ENCODE measurements at places on chromosomes 6 and 20.

DNA sequence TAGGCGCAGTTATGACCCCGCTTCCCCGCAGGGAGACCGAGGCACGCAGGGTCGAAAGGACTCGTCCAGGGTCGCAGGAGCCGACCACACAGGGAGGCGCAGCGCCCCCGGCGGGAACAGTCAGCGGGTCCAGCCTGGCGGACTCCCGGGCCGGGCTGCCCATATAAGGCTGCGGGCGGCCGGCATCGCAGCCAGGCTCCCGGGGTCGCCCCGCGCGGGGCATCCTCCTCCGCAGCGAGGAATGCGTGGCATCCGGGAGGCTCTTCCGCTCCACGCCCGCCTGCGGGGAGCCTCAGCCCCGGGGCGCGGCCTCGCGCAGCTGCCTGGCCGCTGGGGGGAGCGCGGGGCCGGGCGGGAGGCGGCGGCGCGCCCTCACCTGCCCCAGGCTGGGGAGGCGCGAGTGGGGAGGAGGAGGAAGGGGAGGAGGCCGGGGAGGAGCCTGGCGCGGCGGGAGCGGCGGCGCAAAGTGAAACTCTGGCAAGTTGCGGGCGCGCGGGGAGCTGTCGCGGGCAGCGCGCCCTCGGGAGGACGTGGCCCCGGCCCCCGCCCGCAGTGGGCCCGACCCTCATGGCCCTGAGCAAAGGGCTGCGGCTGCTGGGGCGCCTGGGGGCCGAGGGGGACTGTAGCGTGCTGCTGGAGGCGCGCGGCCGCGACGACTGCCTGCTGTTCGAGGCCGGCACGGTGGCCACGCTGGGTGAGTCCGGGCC, at the start of gene SYNJ2:
SYNJ2 (plus strand) TSS at position 469 of the 707 bp plus-strand sequence; CDS start at position 568, 99 bp downstream.
- DNase-seq = peak; percentile 22

DNA sequence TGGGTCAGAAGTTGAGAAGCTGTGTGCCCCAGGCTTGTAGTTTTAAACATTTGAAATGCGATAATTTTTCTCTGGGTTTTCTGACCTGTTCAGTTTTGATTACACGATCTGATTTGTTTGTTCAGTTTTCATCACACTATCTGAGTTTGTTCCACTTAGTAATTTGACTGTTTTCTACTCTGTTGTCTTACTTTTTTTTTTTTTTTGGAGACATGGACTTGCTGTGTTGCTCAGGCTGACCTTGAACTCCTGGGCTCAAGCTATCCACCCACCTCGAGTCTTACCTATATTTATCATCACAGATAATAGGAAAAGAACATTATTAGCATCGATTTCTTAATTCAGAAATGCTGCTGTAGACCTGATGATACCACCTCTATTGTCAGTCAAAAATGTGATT, 379.1 kb downstream of the UTRN start:
- no peak for DNase-seq

GRCh38 chr6:149646599-149646998, 1.9 kb downstream of the KATNA1 start:
- no peak for DNase-seq

GRCh38 chr20:63292292-63292701, 689 bp upstream of the COL20A1 start:
- DNase-seq = no peak

- no peak for DNase-seq
Observed at GRCh38 chr20:25269833-25270170, 21.9 kb downstream of the PYGB start.

- peak; percentile 49 for DNase-seq
Observed at GRCh38 chr6:155050311-155050710, 55.2 kb downstream of the TIAM2 start.

GRCh38 chr20:3121271-3121911, 36.9 kb upstream of the AVP start:
- no peak for DNase-seq

DNA sequence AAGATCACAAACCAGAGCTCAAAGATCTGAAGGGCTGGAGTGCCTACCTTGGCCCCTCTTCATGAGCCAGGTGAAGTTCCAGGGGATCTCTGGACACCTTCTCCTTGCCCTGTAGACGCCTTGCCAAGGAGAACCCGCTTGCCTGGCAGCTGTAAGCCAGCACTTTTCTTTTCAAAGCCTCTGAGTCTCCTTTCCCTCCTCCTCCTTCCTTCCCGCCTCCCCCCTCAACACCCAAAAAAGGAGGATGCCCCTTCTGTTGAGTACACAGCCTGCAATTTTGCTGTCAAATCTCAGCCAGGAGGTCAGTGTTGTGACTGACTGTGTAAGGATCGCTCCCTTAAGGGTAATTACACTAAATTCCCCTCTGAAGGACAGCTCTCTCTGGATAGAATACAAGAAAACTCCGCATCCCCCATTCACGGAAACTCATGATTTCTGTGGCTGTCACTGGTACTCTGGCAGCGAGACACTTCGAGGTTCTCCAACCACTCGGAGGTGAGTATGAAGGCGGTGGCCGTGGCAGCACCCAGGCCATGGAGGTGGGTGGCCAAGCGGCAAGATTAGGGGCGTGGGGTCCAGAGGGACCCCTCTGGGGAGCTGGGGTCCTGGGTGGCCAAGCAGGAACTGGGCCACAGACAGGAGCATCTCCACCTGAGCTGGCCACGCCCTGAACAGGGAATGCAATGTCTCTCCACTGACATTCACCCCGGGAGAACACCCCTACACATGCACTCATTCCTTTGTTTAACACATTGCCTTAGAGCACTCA, 23.2 kb upstream of the FOXP4 start:
- no peak for DNase-seq

DNA sequence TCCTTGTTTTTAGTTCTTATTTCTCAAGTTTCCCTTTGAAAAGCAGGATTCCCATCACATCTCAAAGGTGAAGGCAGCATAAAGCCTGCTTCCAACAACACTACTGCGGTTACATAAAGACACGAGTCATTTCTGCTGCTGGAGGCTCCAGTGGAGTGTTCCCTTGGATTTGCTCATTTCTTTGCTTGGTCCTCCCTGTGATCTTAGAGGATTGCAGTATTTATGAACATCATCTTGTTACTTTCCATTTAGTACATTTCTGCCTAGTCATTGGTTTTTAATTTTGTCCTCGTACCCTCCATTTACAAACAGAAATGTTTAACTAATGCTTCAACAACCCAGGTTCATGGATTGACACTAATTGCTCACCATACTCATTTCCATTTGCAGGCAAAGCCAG, 298.8 kb downstream of the ZNF217 start:
- DNase-seq = no peak

DNA sequence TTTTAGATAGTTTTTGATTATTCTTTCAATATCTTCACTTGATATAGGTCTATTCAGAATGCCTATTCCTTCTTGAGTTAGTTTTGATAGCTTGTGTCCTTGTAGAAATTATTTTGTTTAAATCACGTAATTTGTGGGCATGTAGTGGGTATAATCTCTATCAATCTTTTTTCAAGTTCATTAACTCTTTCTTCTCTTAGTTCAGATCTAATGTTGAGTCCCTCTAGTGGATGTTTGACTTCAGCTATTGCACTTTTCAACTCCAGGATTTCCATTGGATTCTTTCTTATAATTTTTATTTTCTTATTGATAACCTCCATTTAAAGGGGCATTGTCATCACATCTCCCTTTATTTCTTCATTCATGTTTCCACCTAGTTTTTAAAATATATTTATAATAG, 135.6 kb downstream of the COL12A1 start:
- no peak for DNase-seq

DNA sequence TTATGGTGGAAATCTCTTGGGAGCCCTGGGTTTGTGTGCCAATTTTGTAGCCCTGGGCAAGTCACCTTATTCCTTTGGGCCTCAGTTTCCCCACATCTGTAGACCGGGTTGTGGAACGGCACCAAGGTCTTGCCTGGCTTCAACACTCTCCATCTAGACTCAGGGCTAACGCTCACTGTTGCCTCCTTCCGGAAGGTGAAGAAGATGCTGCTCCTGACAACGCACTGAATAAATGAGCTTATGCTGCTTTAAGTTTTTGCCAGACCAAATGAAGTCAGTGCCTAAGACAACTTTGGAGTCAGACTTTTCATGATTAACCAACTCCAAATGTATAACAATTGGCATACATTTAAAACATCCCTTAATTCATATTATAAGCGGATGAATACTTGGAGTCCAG, 53.1 kb downstream of the PSMG4 start:
- no peak for DNase-seq

DNA sequence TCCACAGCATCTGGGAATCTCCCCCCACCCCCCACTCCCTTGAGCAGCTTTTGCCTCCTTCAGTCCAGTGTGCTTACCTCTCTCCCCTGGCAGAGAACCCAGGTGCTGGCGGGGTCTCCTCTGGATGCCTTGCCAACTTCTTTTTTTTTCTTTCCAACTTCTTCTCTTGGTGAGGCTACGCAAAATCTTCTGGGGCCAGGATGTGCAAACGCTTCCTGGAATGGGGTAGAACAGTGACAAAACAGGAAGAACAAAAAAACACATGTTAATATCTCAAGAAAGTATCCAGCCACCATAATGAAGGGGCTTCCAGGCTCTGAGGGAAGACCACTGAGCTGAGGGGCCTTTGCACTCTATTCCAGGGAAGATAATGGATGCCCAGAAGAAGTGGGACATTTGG, 53.9 kb upstream of the DDR1 start:
- no peak for DNase-seq

- no peak for DNase-seq
Observed at GRCh38 chr6:149114167-149114566, 203.3 kb upstream of the TAB2 start.

DNA sequence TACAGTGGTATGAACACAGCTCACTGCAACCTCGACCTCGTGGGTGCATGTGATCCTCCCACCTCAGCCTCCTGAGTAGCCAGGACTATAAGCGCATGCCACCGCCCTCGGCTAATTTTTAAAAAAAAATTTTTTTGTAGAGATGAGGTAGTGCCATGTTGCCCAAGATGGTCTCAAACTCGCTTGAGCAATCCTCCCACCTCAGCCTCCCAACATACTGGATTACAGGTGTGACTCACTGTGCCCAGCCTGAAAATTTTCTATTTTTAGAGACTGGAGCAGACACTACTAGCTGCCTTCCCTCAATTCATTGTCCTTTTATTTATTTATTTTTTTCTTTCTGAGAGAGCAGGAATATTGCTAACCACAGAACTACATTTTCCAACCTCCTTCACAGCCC, 20.3 kb upstream of the GTF3C6 start:
- no peak for DNase-seq

- DNase-seq = peak; percentile 19
Observed at GRCh38 chr20:34022151-34022838, 28.6 kb downstream of the RALY start.

- DNase-seq = no peak
Observed at GRCh38 chr6:111462770-111463391, 20.1 kb downstream of the REV3L start.

- no peak for DNase-seq
Observed at GRCh38 chr6:16787128-16787682, 25.9 kb upstream of the ATXN1 start.

DNA sequence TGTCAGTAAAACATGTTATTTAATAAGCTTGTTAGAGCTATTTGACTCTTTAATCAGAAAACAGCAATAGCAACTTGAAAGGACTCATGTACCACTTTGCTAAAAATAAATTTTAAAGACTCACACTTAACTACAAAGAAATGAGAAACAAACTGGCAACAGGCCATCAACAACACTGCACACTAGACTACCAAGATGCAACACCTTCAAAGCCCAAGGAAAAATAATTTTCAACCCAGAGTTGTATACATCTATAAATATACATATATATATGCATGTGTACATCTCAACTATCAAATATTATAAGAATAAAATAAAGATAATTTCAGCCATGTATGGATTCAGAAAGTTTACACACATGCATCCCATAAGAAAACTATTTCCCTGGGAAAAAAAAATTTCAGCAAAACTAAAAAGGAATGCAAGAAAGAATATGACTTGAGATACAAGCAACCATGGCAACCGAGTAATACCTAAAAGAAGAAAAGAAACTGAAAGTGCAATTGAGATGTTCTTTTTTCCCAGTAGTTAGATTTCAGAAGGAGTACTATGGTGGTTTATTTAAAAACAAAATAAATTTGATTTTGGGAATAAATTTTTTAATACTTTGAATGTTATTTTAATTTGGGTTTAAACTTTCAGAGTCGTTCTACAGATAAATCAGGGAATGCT, 303.8 kb downstream of the UBE3D start:
- no peak for DNase-seq
